ENCODE measurements at places on chromosomes 13 and 19.

GRCh38 chr13:39023316-39023715 is 14.6 kb downstream of the PROSER1 start:
- no peak for DNase-seq

GRCh38 chr13:98141091-98141490 is 1.8 kb upstream of the FARP1 start:
- DNase-seq = no peak

- DNase-seq = no peak
These were observed 44.0 kb downstream of the MIPEP start for GRCh38 chr13:23845105-23845725.

GRCh38 chr13:92833071-92833470 is 393.5 kb upstream of the GPC6 start:
- DNase-seq = no peak

GRCh38 chr13:40271931-40272775 is 394.3 kb downstream of the FOXO1 start:
- DNase-seq = no peak

GRCh38 chr19:18586306-18586705 is 2.3 kb upstream of the REX1BD start:
- DNase-seq = no peak

GRCh38 chr19:5624741-5625278 is 1.9 kb downstream of the SAFB start:
- no peak for DNase-seq

GRCh38 chr13:34172048-34172447 is 354.1 kb downstream of the RFC3 start:
- no peak for DNase-seq

GRCh38 chr13:59790626-59791025 is 373.1 kb downstream of the DIAPH3 start:
- no peak for DNase-seq

Measured in GM13977 (cell line).